ENCODE measurements at places on chromosomes 2 and 18.

DNA sequence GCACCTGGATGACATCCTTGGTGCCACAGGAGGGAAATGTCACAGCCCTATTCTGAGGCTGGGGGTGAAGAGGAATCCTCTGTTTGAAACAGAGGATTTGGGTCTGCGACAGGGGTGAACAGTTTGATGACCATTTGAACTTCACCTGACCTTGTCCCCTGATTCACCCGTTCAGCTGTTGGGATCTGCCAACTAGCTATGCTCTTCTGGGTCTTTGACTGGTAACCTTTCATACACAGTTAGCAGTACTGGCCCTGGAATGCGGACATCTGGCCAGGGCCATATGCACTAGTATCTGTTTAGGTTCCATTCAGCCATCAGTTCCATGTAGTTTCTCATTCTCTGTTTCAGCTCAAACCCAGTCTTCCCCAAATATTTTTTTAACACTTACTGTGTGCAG lies 72.6 kb upstream of the MCFD2 start:
- DNase-seq: no peak

GRCh38 chr2:126949775-126950174 lies 51.1 kb downstream of the TEX51 start:
- no peak for DNase-seq

DNA sequence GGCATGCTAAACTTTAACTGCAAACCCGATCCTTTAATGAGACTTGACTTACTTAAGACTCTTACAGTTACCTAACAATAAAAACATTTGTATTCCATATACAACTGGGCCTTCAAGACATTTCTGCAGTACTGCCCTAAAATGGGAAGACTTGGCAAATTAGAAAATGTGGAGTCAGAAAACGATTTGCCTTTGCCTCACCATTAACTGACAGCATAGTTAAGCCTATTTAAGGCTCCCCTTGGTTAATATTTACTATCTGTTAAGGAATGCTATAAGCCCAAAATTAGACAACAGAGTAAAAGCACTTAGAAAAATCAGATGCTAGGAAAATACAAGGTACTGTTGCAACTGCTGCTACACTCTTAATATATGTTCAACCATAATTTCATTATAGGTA lies 18.7 kb downstream of the TYW5 start:
- no peak for DNase-seq

GRCh38 chr2:126891681-126892500 lies 6.8 kb upstream of the TEX51 start:
- DNase-seq: no peak

- no peak for DNase-seq
Measured at GRCh38 chr2:36797324-36798070, 101.0 kb downstream of the VIT start.

GRCh38 chr2:198242093-198242492 lies 437.7 kb downstream of the PLCL1 start:
- DNase-seq: no peak

- no peak for DNase-seq
Measured at GRCh38 chr2:160510617-160511016, 17.0 kb upstream of the RBMS1 start.

DNA sequence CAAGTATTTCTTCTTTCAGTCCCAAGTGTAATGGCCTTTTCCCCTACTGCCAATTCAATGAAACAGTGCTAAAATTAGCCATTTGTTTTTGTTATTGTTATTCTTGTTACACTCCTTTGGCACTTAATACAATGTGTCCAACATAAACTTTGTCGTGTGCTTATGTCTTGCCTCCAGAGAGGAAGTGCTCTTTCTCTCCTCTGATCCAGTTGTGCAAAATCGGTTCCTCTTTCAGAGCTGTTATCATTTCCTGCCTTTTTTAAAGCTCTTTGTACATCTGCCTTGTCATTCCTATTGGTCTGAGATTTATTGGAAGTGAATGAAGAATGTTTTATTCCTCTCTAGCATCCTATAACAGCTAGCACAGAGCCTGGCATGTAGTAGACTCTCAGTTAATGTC lies 623.2 kb upstream of the ID2 start:
- no peak for DNase-seq

DNA sequence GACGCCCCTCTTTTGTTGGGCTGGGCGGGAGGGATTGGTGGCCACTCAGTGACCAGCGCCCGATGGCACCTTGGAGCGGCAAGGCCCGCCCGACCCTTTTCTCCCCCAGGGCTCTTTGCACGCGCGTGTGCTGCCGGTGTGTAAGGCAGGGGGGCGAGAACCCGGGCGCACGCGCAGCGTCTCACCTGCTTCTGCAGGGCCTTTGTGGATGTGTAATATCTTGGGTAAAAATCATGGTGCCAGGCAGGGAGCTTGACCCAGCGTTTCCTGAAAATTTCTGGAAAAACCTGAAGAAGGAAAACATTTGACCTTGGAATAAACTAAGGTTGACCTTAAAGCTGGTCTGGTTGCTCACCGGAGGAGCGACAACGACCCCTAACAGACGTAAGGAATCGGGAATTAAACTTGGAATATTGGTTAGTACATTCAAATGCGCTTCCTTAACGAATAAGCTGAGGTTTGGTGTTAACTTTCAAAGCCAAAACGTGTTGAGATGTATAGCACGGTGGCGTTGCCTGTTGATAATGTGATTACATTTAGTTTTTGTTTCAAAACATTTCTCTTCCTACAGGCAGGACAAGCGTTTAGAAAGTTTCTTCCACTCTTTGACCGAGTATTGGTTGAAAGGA lies 438 bp downstream of the HSPE1 start:
- DNase-seq: no peak

GRCh38 chr18:51510020-51510419 lies 312.5 kb upstream of the MEX3C start:
- DNase-seq: no peak

GRCh38 chr2:45755585-45756335 lies 104.3 kb downstream of the PRKCE start:
- DNase-seq: no peak

GRCh38 chr2:43041661-43042360 lies 184.6 kb downstream of the ZFP36L2 start:
- DNase-seq: no peak

DNA sequence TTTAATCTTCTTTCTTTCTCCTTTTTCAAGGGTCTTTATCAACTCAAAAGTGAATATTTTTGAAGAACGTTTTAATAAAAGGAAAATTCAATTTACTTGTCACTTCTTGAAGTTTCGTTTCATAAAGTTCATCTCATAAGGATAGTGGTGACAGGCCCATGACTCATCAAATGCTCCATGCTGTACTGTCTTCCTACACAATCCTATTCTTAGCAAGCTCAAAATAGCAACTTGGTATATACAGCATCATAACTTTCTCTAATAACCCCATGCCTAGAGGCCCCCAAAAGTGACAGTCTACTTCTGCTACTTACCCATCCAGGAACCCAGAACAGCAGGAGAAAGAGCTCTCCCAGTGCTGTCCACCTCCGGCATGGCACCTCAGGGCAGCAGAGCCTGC lies 7.7 kb downstream of the FBXO15 start:
- DNase-seq: no peak

DNA sequence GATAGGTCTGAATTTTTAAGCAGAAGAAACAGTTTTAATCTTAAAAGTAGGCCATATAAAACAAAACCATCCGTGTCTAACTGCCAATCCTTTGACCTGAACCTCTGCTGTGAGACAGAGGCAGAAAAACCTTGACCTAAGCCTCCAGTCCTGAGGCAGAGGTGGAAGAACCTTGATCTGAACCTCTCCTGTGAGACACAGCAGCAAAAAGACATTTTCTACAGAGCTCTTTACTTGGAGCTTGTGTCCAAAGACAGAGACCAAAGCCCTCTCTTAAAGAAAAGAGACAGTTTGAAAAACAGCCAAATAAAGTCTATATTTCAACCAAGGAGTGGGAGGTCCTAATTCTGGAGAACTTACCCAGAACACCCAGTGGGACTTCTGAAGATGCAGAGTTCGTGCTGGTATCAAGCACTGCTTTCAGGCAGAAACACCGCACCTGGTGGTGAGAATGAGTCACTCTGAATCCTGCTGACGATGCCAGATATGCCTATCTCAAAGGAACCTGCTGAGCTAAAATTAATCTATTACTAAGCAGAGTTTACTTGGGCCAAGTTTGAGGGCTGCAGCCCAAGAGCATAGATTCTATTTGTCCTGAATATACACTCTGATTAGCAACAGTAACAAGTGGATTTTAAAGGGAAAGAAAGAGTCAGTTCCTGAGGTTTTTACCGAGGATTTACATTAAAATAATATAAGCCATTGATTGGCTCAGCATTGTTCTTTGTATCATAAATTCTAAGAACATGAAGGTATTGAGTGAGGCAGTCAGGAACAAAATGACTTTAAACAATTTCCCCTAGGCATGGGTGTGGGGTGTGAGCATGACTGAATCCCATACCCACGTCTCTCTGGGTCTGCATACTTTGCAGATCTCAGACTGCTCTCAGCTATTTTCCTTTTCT lies 806.4 kb downstream of the TRIB2 start:
- no peak for DNase-seq

- DNase-seq: no peak
Measured at GRCh38 chr2:36478332-36478738, 119.6 kb downstream of the FEZ2 start.

GRCh38 chr2:127048618-127048935 lies 58.4 kb downstream of the BIN1 start:
- no peak for DNase-seq

GRCh38 chr2:12457831-12458230 lies 258.9 kb upstream of the TRIB2 start:
- DNase-seq: no peak

DNA sequence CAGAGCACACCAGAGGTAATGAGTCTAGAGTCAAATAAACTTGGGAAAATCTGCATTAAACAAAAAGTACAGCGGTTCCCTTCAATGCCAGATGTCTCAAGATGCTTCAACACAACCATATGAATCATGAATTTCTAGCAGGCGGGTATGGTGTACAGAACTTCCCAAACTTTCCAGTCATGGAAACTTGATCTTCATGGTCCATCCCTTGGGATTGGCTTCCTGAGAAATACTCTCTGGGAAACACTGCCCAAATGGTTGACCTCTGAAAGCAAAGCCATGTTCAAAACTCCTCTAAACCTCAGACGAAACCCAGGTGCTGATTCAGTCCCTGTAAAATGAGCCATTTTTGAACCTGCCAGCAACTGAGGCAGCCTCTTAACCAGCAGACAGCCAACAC lies 16.4 kb upstream of the TMEM247 start:
- DNase-seq: no peak

DNA sequence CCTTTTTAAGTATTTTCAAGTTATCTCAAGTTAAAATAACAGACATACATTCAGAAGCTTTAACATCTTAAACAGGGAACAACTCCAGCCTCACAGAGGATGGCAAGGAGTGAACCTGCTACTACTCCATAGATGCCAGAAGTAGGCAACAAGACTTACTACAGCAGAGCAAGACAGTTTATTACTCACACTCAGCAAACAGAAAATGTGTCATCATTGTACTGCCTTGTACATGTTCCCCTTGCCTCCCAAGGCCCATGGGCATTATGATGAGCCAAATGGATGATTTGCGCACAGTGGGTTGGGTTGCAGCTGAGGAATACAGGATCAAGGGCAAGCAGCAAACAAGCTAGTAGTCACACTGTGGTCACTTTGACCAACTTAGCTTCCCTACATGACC lies 80.6 kb upstream of the VRK2 start:
- DNase-seq: no peak

DNA sequence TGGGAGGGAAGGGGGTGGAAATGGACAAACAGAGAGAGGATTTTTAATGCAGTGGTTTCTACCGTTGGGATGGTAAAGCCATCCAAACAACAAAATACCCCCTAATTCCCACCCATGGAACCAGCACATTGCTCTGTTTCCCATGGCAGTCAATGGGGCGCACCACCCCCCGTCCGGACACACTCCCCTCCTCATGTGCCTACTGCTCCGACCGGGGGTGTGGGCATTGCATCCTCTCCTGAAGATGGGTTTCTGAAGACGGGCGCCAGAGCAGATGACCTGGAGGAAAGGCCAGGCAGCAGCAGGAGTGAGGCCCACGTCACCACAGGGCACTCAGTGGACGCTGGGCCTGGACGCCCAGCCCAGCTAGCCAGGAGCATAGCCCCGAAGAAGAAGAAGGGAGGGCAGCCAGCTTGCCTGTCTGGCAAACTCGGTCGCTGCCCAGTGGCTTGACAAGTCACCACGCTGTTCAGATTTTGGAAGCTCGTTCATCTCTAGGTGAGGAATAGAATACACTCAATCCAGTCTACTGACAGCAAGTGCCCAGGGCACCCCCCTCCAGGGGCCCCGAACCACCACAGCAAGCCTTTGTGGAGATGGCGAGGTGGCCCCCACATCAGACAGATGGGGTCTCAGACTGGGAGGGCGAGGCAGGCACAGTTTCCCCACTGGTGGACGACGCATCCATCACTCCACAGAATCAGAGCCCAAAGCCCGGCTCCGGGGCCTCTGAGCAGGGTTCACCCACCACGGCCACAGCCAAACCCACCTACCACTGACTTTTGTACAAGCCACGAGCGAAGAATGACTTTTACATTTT lies 296.2 kb upstream of the SALL3 start:
- no peak for DNase-seq

GRCh38 chr2:196171946-196172345 lies 568 bp upstream of the STK17B start:
- no peak for DNase-seq

DNA sequence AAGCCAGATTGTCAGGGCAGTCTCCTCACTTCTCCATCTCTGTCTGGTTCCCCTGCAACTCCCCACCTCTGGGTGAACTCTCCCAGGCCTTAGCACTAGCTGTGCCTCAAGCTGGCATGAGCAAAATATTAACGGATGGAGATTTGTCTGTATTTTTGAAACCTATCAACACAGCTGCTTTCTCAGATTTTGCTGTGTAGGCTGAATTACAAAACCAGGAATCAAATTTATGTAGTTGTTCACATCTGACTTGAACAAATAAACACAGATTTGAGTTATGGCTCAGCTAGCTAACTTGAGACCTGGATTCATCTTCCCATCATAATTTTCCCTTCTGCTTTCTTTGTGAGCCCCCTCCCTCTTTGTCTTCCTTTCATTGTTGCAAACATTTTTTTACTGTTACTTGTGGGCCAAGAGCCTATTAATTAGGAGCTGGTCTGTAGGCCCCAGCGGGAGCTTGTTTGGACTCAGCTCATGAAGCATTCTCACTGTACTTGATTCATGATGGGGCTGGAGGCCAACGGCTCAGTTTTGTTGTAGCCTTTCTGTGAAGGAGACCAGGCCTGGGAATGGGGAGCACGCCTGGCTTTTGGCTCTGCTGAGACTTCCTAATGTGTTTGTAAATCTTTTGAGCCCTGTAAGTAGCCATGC lies 164.1 kb upstream of the GATA6 start:
- DNase-seq: no peak

DNA sequence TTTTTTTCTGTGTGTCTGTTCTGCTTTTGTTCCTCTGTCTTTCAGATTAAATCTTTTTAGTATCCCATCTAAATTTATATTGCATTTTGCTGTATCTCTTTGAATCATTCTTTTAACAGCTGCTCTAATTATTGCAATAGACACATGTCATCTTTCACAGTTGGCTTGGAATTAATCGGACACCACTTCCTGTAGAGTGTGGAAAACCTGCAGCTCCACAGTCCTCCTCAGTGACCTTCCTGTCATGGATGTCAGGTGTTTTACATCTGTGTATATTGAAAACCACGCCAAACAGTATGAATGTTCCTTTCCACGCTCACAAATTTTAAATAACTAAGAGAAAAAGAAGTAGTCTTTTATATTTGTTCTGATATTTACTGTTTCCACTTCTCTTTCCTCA lies 135.3 kb downstream of the PXDN start:
- no peak for DNase-seq
